Activated CD4-positive, alpha-beta T cell treated with anti-CD3 and anti-CD28 coated beads, Interleukin-2, amount 50 U/mL, for 1 hour (primary cell): ENCODE measurements at places on chromosomes 7 and 10.

- no peak for DNase-seq
Observed at GRCh38 chr7:17305387-17306171, 7.1 kb downstream of the AHR start.

GRCh38 chr7:77370606-77371005, 45.5 kb downstream of the GSAP start:
- DNase-seq: no peak

- DNase-seq: no peak
Observed at GRCh38 chr7:391961-392524, 102.1 kb downstream of the FOXL3 start.

GRCh38 chr10:31584098-31584631, 265.1 kb downstream of the ZEB1 start:
- DNase-seq: no peak

GRCh38 chr7:143388491-143389101, 7.5 kb downstream of the ZYX start:
- DNase-seq: no peak

DNA sequence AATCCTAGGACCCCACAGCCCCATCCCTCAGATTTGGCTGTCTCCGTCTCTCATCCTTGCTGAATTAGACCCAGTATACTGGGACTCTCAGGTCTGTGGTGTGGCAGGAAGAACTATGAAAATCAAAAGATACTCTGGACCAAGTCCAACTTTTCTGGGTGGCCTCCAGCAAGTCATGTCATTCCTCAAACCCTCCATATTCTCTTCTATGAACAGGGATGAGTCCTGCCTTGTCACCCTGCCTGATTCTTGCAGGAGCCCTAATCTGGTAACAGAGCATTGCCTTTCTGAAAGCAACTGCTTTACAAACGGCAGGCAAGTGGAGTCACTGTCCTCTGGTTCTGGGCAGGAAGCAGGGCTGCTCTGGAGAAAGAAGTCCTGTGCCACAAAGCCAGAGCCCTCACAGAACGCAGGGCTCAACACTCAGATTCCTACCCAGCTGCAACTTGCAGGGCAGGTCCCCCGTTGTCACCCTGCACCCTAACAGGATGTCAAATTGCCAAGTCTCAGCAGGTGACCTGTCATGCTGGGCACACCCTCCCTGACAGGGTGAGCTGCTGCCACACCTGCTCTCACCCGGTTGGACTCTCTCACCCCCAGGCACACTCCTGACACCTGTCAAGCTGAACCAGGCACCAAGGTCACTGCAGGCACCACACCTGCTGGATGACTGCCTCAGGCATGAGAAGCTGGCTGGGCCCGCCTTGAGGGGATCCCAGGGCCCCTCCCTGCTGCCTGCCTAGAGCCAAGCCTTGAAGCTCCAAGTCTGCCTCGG, 227.7 kb downstream of the KCNMA1 start:
- no peak for DNase-seq

GRCh38 chr10:119525116-119525515, 17.4 kb downstream of the RGS10 start:
- no peak for DNase-seq

GRCh38 chr7:46576950-46577349, 655.9 kb upstream of the IGFBP3 start:
- DNase-seq: no peak

DNA sequence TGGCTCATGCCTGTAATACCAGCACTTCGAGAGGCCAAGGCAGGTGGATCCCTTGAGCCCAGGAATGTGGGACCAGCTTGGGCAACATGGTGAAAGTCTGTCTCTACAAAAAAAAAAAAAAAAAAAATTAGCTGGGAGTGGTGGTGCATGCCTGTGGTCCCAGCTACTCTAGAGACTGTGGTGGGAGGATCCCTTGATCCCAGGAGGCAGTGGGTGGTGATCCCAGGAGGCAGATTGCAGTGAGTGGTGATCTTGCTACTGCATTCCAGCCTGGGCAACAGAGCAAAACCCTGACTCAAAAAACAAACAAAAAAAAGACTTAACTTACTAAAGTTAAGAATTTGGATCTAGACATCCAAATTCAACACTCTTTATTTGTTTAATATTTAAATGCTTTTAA, 10.2 kb upstream of the ADO start:
- DNase-seq: no peak

DNA sequence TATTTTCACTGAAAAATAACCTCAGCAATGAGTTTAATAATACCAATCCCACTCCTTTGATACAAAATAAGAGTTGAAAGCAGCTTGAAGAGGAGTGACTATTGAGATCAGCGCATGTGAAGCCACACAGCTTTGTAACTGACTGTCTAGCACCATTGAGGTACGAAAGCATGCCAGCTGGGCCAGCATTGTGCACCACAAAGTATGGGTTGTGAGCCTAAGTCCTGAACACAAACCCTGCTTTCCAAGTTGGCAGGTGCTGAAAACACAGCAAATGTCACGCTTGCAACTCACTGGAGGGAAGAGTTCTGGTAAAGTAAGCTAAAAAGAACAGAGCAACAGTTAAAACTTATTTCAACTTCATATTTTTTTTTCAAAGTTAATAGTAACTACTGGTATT, 4.0 kb upstream of the FAM53B start:
- no peak for DNase-seq

DNA sequence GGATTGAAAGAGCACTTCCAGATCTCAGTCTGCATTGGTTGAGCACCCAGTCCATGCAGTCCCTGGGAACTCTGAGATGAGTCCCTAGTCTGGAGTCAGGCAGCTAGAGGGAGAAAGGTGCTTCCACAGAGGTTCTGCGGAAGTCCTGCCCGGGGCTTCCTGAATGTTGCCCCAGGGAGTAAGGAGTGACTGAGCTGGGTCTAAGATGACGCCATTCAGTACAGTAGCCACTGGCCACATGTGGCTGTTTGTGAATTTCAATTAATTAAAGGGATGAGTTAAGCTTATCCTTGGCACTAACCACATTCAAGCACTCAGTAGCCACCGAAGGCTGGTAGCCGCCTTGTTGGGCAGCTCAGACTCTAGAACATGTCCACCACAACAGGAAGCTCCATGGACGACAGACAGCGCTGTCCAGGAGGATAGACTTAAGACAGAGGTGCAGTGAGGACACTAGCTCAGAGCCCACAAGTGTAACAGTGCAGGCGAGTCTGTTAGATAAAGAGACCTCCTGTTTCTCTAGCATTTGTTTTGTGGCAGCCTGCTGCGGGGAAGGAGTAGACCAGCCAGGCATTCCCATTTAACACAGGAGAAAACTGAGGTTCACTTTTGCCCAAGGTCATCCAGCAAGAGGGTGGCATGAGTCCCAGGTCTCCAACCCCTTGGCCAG, 101.6 kb upstream of the PPIF start:
- DNase-seq: no peak

GRCh38 chr7:136324073-136324704, 347.0 kb upstream of the MTPN start:
- DNase-seq: no peak

DNA sequence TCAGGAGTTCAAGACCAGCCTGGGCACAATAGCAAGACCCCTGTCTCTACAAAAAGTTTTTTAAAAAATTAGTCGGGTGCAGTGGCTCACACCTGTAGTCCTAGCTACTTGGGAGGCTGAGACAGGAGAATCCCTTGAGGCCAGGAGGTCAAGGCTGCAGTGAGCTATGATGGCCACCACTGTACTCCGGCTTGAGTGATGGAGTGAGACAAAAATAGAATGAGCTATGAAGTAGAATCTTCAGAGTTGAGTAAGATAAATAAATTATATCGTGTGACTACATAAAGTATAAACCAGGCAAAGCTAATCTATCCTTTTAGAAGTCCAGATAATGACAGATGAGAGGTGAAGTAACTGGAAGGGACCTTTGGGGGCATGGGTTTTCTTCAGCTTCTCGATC, 15.3 kb upstream of the MRPS24 start:
- DNase-seq: no peak

GRCh38 chr7:33581236-33581635, 324.1 kb upstream of the BMPER start:
- no peak for DNase-seq

- no peak for DNase-seq
Observed at GRCh38 chr10:129766611-129767550, 197.2 kb downstream of the EBF3 start.

DNA sequence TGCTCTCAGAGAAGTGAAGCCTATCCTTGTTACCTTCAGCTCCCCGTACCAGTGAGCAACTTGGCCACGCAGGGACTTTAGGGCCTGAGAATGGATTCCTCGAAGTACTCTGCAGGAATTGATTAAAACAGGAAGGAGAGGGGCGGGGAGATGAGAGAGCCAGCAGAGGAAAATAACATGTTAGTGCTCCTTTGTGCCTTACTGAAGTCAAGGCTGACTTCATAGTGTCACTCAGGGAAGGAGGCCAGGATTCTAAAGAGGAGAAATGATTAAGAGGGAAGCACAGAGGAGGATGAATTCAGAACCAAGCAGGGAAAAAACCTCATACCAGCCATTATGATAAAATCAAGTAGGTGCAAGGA, 195.6 kb upstream of the RHOBTB1 start:
- DNase-seq: no peak

DNA sequence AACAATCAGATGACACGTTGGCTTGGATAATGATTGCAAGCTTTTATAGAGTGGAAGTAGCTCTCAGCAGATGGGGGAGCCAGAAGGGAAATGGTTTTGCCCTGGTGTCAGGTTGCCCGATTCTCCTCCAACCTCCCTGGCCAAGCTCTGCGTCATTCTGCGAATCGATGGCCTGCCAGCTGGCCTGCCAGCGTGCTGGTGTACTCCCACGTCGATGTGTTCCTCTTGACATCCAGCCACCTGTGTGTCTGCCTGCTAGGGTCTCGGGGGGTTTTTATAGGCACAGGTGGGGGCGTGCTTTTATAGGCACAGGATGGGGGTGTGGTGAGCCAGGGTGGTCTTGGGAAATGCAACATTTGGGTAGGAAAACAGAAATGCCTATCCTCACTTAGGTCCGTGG, 4.6 kb downstream of the NET1 start:
- no peak for DNase-seq

DNA sequence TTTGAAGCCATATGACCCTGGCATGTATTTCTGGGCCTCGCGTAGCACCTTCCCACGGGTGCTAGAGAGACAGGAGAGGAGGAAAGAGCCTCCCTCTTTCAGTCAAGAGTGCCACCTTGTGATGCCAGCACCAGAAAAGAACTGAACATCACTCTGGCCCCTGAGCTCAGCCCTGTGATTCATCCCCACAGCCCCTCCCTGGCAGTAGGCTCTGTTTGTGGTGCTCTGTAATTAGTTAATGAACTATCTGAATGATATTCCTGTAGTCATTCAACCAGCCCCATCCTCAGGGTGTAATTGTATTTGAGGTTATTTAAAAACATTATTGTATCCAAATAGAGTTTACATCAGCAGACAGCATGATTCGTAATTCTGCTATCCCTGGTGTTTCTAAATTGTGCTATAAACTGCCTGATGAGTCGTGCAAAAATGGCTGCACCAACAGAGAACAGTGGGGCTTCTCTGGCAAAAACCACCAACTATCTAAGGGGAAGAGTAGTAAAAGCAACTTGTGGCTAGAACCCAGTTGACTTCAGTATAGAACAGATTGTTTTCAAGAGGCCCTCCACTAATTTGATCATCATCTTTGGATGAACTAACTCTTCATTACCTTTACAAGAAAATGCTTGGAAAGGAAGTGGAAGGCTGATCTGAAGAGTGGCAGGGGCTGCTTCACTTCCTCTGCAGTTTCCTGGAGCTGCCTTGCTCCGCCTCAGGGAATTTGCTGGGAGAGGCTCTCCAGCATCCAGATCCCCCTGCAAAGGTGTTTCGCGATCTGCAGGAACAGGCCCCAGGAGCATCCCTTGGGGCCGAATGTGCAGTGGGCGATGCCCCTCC, 23.7 kb upstream of the TIAL1 start:
- no peak for DNase-seq

DNA sequence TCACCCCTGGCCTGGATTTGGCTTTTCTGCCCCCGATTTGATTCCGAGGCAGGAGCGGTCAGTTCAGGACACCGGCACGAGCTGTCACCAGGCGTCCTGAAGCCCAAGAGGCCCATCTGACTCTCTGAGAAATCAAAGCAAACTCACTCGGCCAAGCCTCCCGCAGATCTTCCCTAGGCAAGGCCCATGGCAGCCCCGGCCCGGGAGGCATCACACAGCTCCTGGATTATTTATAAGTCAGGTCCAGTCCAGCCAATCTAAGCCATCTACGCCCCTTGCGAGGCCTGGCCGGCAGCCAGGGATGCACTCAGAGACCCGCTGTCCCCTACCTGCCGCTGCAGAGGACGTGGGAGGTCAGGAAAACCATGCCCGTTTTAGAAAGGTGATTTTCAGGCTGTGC, 87.3 kb upstream of the DIP2C start:
- DNase-seq: no peak

- no peak for DNase-seq
Observed at GRCh38 chr7:96205665-96206064, 116.2 kb downstream of the SLC25A13 start.

- no peak for DNase-seq
Observed at GRCh38 chr10:68111584-68111983, 2.3 kb downstream of the MYPN start.

DNA sequence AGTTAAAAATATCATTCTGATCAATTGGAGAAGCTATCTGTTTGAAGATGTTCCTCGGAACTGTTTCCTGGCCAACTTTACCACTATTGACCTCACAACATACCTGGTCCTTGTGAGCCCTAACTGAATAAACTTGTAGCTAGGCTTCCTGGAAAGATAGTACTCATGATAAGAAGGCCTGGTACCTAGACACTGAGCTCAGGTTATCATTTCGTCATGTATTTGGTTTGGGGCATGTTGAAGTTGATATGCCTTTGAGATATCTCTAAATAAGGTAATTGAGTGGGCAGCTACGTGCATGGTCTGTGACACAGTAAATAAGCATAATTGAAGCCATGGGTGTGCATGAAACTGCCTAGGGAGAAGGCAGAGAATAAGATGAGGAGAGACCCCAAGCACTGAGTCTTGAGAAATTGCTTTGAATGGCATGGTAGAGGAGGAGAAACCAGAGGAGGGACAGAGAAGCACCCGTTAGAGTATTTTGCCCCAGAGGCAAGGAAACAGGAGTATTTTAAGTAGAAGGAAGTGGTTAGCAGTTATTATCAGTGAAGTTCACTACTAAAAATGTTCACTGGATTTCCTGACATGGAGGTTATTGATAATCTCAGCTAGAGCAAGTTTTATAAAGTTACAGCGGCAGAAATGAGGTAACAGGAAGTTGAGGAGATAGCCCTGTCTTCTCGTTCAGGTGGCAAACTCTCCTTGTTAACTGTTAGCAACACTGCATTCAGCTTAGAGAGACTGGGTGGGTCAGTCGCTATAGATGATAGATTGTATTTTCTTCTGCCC, 55.6 kb downstream of the CC2D2B start:
- DNase-seq: no peak

- no peak for DNase-seq
Observed at GRCh38 chr10:125087191-125087896, 73.0 kb downstream of the CTBP2 start.

- no peak for DNase-seq
Observed at GRCh38 chr7:1288390-1288995, 55.8 kb downstream of the UNCX start.

GRCh38 chr10:90197766-90198165, 496.4 kb downstream of the KIF20B start:
- no peak for DNase-seq

DNA sequence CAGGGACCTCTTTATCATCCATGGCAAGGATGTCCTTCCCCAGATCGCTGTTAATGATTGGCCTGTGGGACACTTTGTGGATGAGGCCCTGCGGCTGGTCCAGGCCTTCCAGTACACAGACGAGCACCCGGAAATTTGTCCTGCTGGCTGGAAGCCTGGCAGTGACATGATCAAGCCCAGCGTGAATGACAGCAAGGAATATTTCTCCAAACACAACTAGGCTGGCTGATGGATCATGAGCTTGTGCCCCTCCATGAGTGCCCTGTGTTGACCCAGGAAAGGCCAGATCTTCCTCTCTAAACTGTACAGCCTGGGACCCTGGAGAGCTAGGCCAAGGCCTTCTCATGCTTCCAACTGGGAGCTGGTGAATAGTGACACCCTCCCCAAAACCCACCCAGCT, 124.1 kb downstream of the CUL2 start:
- no peak for DNase-seq
